H9 (cell line): ENCODE measurements at places on chromosomes 4 and X. TPM values are rescaled to one million over a fixed set of nuclear protein-coding genes. Genes with fewer than 3 reads are reported as not detected.

DNA sequence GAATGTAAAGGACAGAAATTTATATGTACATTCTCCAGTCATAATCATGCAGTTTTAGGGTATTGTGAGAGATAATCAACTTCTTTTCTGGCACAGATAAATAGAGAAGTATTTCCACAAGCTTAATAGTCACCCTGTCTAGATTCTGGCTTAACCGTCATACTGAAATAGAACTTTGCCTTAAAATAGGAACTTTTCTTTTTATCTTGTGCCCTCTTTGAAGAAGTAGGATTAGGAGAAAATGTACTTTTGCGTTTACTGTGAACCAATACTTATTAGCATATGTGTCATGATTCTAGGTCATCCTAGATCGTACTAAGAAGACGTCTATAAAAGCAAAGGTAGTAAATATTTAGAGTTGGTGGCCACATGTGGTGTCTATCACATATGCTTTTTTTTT, 95.4 kb downstream of the NFKB1 start:
- no peaks in the 10 kb centered on the region for H3K4me1 ChIP-seq
- no peaks in the 10 kb centered on the region; the same call in 1 of the 3 replicates for H3K36me3 ChIP-seq
- no peaks in the 10 kb centered on the region for H3K27me3 ChIP-seq
- no peak overlapping the region for H3K27ac ChIP-seq

GRCh38 chr4:155885666-155886065, 17.8 kb upstream of the TDO2 start:
- no peak for DNase-seq
- H3K36me3 ChIP-seq, result peaks cover 10% of the 10 kb centered on the region; the same call in 2 of the 3 replicates
- H3K4me3 ChIP-seq, result no peak overlapping the region
- H3K27me3 ChIP-seq, result no peaks in the 10 kb centered on the region

DNA sequence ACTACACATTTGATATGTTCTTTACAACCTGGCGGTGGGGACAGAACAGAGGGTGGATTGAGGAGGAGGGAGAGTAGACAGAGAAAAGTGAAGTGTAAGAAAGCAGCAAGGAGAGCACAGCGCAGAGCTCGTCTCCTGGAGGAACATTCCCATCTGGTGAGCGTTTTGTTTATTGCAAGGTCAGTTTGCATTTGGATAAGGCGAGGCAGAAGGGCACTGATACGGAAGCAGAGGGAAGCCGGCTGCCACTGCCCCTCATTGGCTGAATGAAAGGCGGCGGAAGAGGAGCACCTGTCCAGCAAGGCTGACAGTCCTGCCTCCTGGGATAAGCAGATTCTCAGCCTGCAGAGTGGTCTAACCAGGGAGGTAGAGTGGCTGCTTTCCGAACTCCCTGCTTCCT, 83.2 kb downstream of the GPR143 start:
- peak; percentile 35 for DNase-seq
- no peaks in the 10 kb centered on the region for H3K27me3 ChIP-seq
- H3K4me3 ChIP-seq, result no peak overlapping the region; the same call in 2 of the 3 replicates
- H3K27ac ChIP-seq, result no peak overlapping the region
- H3K36me3 ChIP-seq, result peaks cover 38% of the 10 kb centered on the region

DNA sequence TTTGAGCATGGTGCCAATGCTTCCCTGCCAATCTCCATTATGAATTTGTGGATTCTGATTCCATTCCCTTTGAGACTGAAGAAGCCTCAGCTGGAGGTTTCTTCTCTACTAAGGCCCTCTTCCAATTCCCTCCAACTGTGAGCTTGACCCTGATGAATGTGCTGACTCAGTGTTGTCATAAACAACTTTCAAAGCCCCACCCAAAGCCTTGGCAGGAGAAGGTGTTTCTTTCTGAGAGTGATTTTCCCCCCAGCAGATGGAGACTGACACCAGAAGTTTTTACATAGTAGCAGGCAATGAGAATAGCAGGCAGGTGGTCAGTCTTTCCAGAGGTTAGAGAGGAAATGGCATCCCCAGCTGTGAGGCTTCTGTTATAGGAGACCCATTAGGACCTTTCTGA, 53.1 kb downstream of the OCRL start:
- H3K36me3 ChIP-seq, result peaks cover 33% of the 10 kb centered on the region
- no peak for DNase-seq
- H3K27ac ChIP-seq, result no peak overlapping the region
- H3K27me3 ChIP-seq, result no peaks in the 10 kb centered on the region
- peaks cover 2% of the 10 kb centered on the region for H3K4me1 ChIP-seq
- no peak overlapping the region for H3K4me3 ChIP-seq

- no peak for DNase-seq
- H3K27me3 ChIP-seq, result no peaks in the 10 kb centered on the region
- no peak overlapping the region for H3K27ac ChIP-seq
- H3K4me1 ChIP-seq, result no peaks in the 10 kb centered on the region
- H3K36me3 ChIP-seq, result no peaks in the 10 kb centered on the region; the same call in 2 of the 3 replicates
Measured at GRCh38 chr4:65791111-65791811, 121.0 kb upstream of the EPHA5 start.

DNA sequence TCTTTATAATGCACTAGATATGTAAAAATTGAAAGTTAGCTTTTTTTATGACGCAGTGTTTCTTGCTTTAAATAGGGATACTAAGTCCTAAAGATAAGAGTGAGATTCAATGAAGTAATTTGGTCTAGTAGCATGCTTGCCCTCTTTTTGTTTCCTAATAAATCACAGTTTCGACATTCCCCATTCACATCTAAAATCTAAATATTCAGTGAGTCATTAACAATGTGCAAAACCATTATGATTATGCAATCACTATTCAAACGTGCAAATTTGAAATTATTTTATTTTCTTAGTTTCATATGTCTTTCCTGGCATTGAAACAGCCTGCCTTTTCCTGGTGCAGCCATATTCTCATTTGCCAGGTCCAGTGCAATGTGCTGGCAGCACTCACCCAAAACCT, 1350.5 kb upstream of the PABPC4L start:
- no peaks in the 10 kb centered on the region for H3K27me3 ChIP-seq
- H3K36me3 ChIP-seq, result no peaks in the 10 kb centered on the region
- no peak overlapping the region for H3K4me3 ChIP-seq

DNA sequence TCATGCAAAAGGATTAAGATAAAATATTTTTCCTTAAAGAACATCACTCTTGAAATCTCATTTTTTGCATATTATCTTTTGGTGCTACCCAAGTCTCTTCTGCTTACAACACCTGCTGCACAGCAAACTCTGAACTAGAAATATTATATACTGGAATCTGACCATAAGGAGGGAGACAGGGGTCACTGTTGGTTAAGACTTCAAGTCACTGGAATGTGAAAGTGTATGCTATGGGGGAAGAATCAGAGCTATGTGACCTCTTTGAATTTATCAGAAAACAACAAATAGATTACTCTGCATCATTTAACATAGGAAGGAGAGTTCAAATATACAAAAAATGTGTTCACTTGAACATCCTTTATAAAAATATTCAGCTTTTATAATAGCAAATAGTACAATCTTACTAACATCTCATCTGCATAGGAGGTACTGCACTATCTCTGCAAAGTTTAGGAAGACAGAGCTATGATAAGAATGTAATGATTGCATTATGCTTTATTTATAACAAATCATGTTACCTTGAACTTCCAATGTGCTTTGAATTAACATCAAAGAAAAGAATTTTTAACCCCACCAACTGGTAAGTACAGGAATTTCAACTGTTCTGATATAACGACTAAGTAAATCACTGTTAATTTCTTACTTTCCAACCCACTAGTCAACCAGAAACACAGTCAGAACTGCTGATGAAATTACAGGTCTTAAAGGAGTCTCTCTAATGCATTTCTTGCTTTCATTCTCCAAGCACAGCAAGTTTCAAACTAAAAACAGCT, 69.8 kb downstream of the ZNF827 start:
- peaks cover 14% of the 10 kb centered on the region for H3K36me3 ChIP-seq
- H3K4me1 ChIP-seq, result peaks cover 5% of the 10 kb centered on the region; the same call in 1 of the 2 replicates
- H3K4me3 ChIP-seq, result no peak overlapping the region

GRCh38 chr4:68372588-68372987, 22.7 kb upstream of the YTHDC1 start:
- peak overlapping the region; percentile 51 for H3K4me3 ChIP-seq
- no peaks in the 10 kb centered on the region; the same call in 1 of the 2 replicates for H3K27me3 ChIP-seq
- peak overlapping the region; percentile 33 for H3K27ac ChIP-seq
- DNase-seq, result no peak

- no peaks in the 10 kb centered on the region for H3K36me3 ChIP-seq
- no peaks in the 10 kb centered on the region for H3K27me3 ChIP-seq
- no peaks in the 10 kb centered on the region for H3K4me1 ChIP-seq
- no peak overlapping the region for H3K4me3 ChIP-seq
Measured at GRCh38 chrX:130896802-130897501, 6.1 kb downstream of the ENOX2 start.

DNA sequence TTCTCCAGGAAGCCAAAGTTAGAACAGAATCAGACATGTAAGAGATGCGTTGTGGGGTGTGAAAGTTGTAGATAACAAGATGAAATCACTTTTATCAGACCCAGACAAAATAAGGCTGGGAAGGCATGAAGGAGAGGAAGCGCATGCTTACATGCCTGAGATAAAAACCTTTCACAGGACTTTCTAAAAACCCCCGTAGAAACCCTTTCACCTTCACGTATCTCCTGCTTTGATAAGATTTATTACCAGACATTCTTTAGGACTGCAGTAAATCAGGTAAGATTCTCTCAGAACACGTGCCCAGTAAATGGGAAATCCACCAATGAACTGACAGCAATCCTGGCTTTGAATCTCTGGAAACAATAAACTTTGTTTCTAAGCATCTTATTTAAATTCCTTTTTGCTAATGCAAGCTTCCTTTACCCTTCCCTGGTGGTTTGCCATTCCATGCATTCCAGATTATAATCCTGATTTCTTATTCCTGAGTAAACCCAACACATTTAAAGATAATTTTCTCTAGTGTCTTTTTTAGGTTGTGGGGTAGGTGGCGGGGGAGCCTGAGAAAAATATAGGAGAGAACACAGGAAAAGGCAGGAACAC, 254.6 kb upstream of the LDB2 start:
- peaks cover 3% of the 10 kb centered on the region; the same call in 1 of the 2 replicates for H3K36me3 ChIP-seq
- H3K27me3 ChIP-seq, result no peaks in the 10 kb centered on the region
- no peak overlapping the region for H3K27ac ChIP-seq

DNA sequence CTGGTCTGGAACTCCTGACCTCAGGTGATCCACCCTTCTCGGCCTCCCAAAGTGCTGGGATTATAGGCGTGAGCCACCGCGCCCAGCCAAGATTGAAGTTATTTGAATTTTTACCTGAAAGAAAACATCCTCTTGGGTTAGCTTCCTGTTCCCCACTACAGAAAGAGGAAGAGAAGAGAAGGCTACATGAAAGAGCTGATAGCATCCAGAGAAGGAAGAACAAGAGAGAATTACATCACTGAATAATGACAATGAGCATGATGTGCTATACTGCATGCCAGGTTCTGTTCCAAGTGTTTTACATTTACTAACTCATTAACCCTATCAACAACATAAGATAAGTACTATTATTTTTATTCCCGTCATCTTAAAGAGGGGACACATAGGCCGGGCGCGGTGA, 11.5 kb upstream of the TBC1D1 start:
- no peaks in the 10 kb centered on the region for H3K36me3 ChIP-seq
- no peak overlapping the region for H3K27ac ChIP-seq
- no peaks in the 10 kb centered on the region for H3K27me3 ChIP-seq
- no peaks in the 10 kb centered on the region for H3K4me1 ChIP-seq

DNA sequence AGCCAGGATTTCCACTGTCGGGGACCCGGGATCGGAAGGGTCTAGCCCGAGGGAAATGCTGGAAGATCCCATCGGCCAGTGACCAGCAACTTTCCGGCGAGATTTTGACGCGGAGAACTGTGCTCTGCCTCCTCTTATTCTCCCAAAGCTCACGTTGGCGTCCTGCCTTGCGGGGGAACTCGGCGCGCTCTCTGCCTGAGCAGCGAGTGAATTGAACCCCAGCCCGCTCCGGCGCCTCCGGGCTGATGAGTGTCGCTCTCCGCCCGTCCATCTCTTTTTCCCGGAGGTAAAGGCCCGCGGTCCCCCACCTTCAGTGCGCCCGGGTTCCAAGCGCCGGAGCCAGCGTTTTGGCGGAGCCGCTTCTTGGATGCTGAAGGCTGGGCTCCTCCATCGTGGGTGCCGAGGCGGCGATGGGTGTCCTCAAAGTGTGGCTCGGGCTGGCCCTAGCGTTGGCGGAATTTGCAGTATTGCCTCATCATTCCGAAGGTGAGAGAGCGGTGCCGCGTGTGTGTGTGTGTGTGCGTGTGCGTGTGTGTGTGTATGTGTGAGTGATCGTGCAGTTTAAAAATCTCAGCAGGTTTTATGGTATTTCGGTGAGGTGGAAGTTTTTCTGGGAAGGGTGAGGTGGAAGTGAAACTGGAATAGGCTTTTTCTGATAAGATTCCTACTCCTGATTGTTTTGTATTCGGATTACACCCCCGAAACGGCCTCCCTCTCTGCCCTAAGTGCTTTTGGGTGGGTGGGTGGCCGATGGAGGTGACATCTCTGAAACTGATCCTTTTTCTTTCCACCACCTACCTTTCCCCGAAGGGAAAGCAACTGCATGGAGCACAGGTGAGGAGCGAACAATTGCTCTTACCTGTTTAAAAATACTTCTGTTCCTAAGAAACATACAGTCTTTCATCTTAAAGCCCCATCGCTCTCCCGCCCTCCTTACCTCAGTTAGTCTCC, 752 bp downstream of the FRAS1 start:
- peak overlapping the region; percentile 87 for H3K4me3 ChIP-seq
- H3K27ac ChIP-seq, result no peak overlapping the region
- H3K36me3 ChIP-seq, result no peaks in the 10 kb centered on the region

- no peak overlapping the region for H3K27ac ChIP-seq
- DNase-seq, result no peak
- H3K4me1 ChIP-seq, result no peaks in the 10 kb centered on the region; the same call in 1 of the 2 replicates
- peaks cover 29% of the 10 kb centered on the region; the same call in 2 of the 3 replicates for H3K36me3 ChIP-seq
- H3K4me3 ChIP-seq, result peak overlapping the region; percentile 90
- no peaks in the 10 kb centered on the region for H3K27me3 ChIP-seq
Measured at GRCh38 chr4:184732126-184732525, 1.8 kb downstream of the CENPU start.

The EXOC1L gene
- not detected in 2 replicates for total RNA-seq

The SPP1 gene
- total RNA-seq, result 13.2 and 15.5 TPM in 2 replicates

The OPRPN gene
- total RNA-seq, result not detected in 2 replicates

The KIT gene
- 6.7 and 6.9 TPM in 2 replicates for total RNA-seq

The MFAP3L gene
- total RNA-seq, result 5.1 and 5.4 TPM in 2 replicates
